ENCODE measurements at places on chromosomes 3 and 15.
A peak's percentile ranks its signal among the peaks of the same experiment; 100 is the strongest.

DNA sequence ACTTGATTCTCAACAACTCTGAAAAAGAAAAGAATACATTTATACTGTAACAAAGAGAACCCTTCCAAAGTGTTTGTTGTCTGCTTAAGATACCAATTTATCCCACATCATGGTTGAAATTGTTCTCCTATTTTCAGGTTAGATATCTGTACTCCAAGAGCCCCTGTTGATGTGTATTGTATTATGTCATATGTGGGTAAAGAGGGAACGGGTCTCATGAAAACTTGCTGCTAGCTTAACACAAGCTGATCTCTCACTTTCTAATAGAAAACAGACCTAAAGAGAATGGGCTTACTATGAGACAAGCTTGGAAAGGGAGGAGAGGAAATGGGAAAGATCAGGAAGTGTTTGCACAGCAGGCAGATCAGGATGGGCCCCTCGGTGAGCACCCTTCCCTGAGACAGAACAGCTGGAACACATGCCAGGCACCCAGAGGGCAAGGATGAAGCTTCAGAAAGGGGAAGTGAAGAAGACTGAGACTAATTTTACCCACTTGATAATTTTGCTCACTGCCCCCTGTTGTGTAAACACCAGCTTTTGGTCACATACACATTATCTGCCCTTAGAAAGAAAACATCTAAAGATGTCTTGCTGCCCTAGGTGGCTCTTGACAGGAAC, 747.9 kb upstream of the CCDC54 start:
- no peak for DNase-seq

DNA sequence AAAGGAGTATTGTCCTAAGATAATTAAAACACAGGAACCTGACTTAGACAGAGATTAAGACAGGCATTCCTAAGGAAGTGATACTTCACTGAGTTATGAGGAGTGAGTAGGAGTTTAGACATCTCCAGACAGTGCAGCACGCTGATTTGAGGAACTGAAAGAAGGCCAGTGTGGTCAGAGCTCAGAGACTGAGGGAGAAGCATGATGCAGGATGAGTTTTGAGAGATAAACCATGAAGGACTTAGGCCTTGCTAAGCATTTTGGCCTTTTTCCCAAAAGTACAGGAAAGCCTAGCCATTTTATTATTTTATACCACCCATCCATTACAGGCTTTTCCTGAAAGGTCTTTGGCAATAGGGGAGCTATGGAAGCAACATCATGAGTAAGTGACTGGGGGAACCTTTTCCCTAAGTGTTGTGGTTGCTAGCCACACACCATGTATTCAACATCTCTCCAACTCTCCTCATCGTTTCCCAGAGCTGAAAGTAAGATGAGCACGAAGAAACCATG, 375.6 kb upstream of the TPRG1 start:
- peak; percentile 14 for DNase-seq

DNA sequence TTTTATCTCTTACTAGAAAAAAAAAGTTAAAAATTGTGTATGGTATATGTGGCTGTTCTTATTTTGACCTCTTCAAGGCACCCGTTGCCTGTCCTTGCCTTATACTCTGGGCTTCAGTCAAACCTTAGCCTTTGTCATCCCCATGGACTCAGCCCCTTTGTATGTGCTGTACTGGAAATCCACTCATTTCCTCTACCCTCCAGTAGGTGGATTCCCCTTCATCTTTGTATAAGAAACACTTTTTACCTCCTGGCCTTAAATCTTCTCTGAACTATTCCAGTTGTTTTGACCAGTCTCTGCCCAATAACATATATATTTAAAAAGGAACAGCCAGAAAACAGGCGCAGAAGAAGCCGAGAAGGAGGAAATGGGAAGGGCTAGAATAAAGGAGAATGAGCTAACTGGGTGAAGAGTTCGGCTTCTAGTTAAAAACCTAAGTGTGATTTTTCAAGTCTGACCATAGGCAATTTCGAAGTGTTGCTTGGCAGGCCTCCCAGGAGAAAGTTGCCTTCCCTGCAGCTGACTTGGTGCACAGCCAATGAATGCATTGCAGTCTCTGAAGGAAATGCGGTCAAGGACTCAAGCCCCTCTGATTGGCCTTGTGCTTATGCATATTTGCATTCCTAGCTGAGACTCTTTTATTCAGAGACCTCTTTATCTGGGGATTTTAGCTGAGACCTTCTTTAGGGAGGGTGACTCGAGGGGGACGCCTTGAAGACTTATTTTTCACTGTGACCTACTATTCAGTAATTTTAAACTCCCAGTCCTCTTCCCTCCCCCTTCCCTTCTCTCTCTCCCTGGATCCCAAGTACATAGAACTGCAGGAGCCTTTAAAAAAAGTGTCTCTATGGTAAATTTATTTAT, 277.4 kb downstream of the ROBO1 start:
- no peak for DNase-seq

- DNase-seq, result no peak
Observed at GRCh38 chr3:160127308-160127707, 97.9 kb upstream of the C3orf80 start.

- no peak for DNase-seq
Observed at GRCh38 chr15:28066231-28066630, 32.9 kb downstream of the OCA2 start.

DNA sequence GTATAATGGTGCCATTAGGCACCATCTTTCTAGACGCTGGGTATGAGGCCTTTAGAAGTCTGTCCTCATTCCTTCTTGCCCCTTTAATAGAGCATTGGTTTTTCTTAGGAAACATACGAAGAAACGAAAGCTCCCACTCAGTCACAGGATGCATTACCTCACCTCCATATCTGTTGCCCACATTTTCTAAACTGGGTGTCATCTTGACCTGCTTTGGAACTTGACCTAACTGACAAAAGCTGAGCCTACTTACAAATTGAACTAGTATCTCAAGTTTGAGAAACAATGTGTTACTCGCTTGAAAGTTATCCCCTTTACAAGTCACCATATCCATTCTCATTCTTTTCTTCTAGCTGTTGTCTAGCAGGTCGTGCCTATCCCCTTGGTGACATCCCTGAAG, 102.7 kb downstream of the VPS8 start:
- no peak for DNase-seq

DNA sequence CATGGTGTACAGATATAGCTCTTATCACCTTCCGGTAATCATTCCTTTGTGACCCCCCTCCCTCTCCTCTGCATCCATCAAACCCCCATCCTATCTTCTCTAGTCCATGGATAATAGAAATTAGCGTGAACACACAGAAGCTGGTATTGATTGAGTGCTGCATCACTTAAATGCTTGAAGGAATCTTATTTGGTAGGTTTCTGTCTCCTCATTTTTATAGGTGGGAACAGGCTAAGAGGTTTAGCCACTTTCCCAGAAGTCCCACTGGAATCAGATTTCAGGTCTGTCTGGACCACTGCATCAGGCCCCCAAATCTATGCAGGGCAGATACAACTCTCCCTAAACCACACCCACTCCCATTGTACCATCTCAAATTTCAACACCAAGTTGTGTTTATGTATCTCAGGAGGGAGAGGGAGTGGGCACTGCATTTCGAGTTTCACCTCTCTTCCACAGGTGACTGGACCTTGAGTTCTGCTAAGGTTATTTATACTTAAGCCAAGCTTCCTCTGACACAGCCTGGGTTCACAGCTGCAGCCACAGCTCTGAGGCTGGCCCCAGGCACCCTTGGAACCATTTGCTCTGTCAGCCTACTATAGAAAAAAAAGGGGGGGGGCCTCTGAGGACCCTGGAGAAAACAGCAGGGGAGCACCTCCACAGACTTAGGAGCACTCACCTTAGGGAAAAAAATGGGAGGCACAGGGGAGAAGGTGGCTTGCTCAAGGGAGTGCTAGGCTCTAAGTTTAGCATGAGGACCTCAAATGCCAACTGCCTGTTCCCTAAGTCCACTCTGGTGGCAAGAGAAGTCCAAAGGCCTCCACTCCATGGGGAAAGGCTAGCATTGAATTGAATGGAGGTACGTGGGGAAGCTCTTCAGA, 2.1 kb upstream of the NMB start:
- no peak for DNase-seq

- peak; percentile 62 for DNase-seq
Observed at GRCh38 chr15:78049691-78050440, 27.6 kb downstream of the TBC1D2B start.

- DNase-seq, result no peak
Observed at GRCh38 chr15:46930426-46930825, 786.9 kb upstream of the SEMA6D start.

DNA sequence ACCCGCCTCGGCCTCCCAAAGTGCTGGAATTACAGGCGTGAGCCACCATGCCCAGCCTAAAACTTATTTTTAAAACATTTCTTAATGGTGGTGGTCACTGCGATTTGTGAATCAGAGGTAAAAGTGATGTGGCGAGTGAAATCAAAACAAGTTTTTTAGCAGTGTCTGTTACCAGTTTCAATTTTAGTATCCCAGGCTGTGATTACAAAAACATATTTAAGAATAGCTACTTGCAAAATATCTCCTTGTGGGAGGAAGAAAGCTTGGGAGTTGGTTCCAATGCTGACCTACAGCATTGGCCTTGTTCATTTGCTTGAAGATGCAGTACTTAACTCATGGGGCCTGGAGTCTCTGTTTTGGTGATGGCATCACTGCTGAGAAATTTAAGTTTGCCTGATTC, 4.5 kb downstream of the RAB7A start:
- DNase-seq, result no peak

GRCh38 chr15:98120561-98120960, 160.1 kb downstream of the ARRDC4 start:
- DNase-seq, result no peak

GRCh38 chr15:98561169-98561941, 87.0 kb upstream of the IGF1R start:
- no peak for DNase-seq

- no peak for DNase-seq
Observed at GRCh38 chr3:1275495-1275894, 182.7 kb downstream of the CNTN6 start.

DNA sequence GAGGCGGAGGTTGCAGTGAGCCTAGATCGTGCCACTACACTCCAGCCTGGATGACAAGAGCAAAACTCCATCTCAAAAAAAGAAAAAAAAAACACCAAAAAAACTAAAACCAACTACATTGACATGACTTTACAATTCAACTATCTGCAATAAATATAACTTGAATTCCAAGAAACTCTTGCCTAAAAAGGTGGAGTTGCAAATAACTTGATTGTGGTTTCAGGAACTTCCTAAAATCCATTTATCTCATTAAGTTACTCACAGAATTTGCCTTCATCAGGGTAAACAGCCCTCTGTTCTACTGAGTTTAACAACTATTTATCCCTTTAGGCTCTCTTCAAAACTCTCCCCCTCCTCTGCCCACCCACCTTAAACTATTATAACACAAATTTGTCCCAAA, 2.7 kb upstream of the MAPK6 start:
- no peak for DNase-seq

- DNase-seq, result no peak
Observed at GRCh38 chr3:107740992-107741896, 218.5 kb downstream of the BBX start.

GRCh38 chr3:69649120-69650065, 89.9 kb upstream of the MITF start:
- no peak for DNase-seq

GRCh38 chr3:14450922-14451606, 48.7 kb downstream of the SLC6A6 start:
- no peak for DNase-seq

DNA sequence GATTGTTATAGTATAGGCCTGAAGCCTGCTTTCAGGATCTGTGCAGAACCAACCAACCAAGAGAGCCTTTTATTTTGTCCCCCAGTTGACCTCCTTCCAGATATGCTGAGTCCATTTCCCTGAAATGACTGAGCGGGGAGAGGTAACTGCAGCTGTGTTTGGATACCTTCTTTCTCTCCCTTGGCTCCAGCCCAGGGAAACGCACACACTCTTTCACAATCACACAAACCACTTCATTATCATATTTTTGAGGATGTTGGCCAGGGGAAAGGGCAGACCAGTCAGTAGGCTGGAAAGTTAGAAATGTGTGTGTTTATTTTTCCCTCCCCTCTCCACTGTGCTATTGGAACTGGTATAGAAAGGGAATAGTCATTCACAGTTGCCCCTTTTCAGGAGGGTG, 417.7 kb upstream of the TBL1XR1 start:
- no peak for DNase-seq

DNA sequence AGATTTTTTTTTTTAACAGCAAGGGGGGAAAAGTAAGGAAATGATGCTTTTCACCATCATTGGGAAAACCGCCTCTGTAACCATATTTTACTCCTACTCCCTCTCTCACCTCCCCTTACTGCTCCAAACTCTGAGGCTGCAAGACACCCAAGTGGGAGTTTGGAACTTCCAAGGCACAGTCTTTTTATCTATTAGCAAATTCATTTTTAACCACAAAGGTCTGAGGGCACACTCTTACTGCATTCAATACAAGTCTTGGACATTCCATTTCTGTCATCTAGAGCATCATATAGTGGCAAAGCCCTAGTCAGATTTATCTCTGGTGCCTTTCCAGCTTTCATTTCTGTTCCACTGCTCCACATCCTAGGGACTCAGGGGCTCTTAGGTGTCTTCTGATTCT, 13.2 kb downstream of the FAM162A start:
- DNase-seq, result no peak

DNA sequence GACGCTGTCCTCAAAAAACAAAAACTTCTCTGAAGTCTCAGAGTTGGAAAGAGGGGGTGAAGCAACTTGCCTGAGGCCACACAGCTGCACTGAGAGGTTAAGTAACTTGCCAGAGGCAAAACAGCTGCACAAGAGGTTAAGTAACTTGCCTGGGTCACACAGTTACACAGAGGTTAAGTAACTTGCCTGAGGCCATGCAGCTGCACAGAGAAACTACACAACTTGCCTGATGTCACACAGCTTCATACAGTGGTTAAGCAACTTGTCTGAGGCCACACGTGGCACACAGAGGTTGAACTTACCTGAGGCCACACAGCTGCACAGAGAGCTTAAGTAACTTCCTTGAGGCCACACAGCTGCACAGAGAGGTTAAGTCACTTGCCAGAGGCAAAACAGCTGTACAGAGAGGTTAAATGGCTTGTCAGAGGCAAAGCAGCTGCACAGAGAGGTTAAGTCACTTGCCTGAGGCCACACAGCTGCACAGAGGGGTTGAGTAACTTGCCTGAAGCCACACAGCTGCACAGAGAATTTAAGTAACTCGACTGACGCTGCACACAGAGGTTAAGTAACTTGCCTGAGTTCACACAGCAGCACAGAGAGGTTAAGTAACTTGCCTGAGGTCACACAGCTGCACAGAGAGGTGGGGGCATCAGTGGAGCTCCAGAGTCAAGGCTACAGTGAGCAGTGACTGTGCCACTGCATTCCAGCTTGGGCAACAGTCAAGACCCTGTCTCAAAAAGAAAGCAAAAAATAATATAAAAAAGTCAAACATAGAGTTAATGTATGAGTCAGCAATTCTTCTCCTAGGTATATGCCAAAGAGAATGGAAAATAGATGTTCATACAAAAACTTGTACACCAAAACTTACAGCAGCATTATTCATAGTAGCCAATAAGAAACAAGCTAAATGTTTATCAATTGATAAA, 12.0 kb upstream of the ACAD9 start:
- no peak for DNase-seq

DNA sequence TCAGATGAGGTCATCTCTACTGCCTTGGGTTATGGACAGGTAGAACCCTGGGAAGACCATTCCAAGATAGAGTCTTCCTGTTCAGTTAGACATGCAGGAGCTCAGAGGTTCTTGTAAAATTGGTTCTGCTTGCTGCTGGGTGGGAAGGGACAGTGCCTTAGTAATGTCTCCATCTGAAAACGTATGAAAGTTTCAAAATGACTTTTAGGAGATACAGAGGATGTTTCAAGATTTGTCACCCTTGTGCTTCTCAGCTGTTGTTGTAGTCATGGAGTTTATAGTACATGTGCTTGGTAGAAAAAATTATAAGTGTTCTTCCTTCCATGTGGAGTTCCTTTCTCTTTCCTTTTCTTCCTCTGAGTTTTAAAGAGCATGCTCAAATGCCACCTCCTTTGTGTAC, 885.2 kb upstream of the CFAP20DC start:
- DNase-seq, result peak; percentile 52
